ENCODE measurements at places on chromosomes 1 and 21.

GRCh38 chr1:224178894-224179293, 4.1 kb upstream of the DEGS1 start:
- no peak for DNase-seq

DNA sequence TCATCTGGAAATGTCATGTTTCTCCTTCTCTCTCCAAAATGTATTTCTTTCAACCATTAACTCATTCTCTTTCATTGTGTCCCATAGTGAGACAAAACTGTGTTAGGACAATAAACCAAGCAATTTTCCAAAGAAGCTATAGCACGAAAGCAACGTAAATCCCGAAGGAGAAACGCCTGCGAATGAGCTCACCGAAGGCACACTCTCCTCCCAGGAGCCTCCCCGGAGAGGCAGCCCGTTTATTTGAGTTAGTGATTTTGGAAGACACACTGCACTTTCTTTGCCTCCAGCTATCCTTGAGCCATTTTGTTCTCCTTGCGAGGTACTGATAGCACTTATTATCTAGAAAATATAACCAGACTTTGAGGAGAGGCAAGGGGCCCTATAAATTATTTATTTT, 41.2 kb downstream of the RSPH1 start:
- no peak for DNase-seq

DNA sequence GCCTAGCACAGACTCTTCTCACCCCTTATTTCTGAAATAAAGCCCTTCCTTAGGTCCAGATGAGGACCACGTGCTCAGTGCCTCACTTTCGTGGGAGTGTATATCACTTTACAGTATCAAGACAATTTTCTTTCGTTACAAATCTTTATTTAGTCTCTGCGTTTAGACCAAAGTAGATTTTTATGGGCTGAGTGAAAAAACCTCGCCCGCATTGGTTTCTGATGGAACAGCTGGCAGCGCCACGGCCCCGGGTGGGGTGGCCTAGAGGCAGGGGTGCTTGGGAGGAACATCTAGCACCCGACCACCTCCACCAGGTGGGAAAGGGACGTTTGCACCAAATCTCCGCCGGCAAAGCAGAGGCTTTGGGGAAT, 7.6 kb downstream of the SIM2 start:
- DNase-seq: no peak

- no peak for DNase-seq
Measured at GRCh38 chr1:83029916-83030315, 969.0 kb downstream of the TTLL7 start.
